CD4-positive, alpha-beta T cell treated with Interleukin-10 for 1 hour (primary cell): ENCODE measurements at places on chromosomes 6 and 20.

DNA sequence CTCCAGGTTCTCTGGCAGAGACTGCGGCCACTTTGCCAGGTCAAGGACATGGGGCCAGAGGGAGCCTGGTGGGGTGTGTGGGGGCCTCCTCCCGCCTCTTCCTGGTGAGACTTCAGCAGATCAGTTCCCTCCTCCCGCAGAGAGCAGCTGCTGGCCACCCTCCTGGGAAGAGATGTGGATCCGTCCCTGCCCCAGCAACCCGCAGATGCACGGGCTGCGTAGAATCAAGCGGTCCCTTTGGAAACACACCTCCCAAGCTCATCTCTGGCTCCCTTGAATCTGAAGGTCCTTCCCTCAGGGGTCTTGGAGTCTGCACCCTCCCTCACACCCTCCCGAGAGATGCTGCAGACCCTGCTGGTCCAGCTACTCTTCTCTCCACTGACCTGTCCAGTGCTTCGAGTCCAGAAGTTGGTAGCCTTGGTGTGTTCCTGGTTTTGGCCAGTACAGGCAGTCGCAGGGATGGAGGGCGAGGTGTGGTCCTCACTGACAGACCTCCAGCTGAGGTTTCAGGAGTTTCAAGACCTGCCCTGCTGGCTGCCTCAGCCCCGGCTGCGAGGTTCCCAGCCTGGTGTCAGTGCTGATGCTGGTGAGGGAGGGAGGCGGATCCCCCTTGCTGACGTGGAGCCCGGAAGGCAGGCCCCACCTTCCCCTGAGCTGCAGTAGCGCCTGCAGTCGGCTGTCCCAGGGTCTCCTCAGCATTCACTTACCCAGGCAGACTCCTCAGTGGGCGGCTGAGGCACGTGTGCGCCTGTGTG lies at the start of gene NPBWR2:
TSS of gene NPBWR2 (minus strand) at position 585 of the 755 bp plus-strand sequence. CDS start 734 bp downstream, outside the sequence.
- DNase-seq, result no peak

- no peak for DNase-seq
Measured at GRCh38 chr6:55617272-55617671, 38.3 kb upstream of the HMGCLL1 start.

- no peak for DNase-seq
Measured at GRCh38 chr6:41454189-41454789, 91.9 kb upstream of the FOXP4 start.

DNA sequence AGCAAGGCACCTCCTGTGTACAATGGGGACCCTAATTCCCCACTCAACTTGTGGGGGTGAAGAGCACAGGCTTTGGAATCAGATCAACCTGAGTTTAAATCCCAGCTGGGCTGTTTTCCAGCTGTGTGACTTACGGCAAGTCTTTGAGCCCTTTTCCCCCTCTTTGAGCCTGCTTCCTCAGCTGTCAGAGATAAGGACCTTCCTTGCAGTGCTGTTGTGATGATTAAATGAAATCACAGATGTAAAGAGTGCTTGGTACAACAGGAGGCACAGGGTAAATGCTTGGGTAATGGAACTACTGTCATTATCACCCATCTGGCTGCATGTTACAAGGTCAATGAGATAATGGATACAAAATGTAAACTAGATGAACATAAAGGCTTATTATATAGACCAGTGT lies 3.2 kb downstream of the SNX21 start:
- DNase-seq, result no peak

DNA sequence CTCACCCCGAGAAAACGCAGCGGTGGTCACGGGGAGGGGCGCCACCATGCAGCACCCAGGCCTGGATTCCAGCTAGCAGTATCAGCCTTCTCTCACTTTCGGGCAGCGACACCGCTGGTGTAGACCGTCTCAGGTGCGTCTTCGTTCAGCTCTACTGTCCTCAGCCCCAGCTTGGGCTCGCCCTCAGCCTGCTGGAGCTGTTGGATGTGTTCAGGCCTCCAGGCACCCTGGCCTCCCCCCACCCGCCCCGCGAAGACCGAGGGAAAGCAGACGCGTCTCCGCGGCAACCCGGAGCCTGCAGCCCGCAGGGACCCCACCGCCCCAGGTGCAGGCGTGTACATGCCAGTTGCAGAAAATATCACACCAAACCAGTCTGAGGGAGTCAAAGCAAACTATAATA lies 60.8 kb upstream of the CARMIL1 start:
- no peak for DNase-seq

- DNase-seq, result peak; percentile 6
Measured at GRCh38 chr6:119978274-119978889, 628.8 kb upstream of the MAN1A1 start.

- no peak for DNase-seq
Measured at GRCh38 chr20:50806126-50806768, 11.4 kb downstream of the BCAS4 start.

- no peak for DNase-seq
Measured at GRCh38 chr6:10886691-10887502, at the start of gene SYCP2L. TSS of gene SYCP2L (plus strand) at chr6:10887052. CDS start at chr6:10887127, 75 bp downstream.

GRCh38 chr6:148463671-148464070 lies 121.0 kb downstream of the SASH1 start:
- DNase-seq, result no peak

GRCh38 chr20:7770578-7770977 lies 169.7 kb downstream of the HAO1 start:
- no peak for DNase-seq

DNA sequence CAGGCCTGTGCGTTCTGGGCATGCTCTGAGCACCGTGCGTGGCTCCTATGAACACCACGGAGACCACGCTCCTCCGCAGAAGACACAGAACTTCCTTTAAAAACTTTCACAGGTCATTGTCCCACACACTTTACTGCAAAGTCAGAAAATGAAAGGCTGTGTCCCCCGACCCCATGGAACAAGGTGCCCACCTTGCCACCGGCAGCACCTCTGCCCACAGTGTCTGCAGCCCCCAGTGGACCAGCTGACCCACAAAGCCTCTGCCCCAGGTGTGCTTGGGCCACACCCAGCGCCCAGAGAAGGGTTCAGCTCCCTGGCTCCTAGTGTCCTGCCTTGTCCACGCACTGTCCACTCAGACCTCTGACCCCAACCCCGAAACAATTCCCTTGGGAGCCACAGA lies 8.7 kb downstream of the TAF4 start:
- DNase-seq, result no peak

DNA sequence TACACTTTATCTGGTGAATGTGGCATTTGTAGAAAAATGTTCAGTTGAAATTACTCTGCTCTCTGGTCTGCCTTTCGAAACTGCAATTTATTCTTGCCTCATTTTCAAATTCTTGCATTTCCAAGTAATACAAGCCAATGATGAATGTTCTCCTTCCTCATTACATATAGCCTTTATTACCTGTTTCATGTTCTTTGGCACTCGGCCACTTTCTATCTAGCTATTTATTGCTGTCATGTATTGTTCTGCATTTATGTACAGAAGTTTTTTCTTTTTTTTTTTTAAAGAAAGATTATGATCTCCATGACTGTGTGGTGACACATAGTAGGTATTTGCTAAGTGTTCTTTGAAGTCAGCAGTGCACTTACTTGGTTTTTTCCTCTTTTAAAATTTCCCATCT lies 261.4 kb downstream of the ZFAND3 start:
- no peak for DNase-seq
